ENCODE measurements at places on chromosomes 3 and 15. TPM values are rescaled to one million over a fixed set of nuclear protein-coding genes. Genes with fewer than 3 reads are reported as not detected.
A peak's percentile ranks its signal among the peaks of the same experiment; 100 is the strongest.

- peak; percentile 60 for DNase-seq
Observed at GRCh38 chr3:51706788-51707731, at the start of gene GRM2. Gene GRM2 (plus strand): TSS chr3:51707068. CDS start chr3:51708984, 1,916 bp downstream.

Gene WNT5A
- 8.1 TPM for total RNA-seq

Gene CYP8B1
- not detected for total RNA-seq

GRCh38 chr3:197424266-197424665 is 125.9 kb upstream of the DLG1 start:
- DNase-seq: no peak

DNA sequence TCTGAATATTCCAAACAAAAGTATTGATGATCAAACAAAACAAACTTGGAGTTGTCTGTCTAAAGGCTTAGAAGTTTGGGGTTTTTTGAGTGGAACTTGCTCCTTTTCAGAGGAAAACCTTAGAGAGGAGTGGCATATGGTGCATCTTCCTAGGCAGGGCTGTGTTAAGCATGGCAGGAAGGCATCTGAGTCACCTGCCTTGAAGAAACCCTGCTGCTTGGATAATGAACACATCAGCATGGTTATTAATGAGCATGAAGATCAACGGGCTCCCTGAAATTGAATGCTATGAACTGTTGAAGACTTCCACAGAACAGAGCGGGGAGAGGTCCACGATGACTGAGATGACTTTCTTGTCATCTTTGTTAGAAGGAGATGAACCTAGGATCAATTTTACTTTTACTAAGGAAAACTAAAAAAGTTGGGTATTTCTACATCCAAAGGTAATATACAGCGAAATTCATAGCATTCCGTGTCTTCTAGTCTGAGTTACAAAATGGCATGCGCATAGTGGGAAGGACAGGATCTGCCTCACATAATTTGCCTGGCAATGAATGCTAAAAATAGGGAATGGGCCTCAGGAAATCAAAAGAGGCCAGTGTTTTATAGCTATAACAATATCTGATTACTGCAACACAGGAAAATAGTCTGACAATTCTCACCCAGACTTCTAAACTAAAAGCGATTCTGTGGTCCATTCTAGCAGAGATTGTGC is 11.6 kb upstream of the TMED3 start:
- no peak for DNase-seq

DNA sequence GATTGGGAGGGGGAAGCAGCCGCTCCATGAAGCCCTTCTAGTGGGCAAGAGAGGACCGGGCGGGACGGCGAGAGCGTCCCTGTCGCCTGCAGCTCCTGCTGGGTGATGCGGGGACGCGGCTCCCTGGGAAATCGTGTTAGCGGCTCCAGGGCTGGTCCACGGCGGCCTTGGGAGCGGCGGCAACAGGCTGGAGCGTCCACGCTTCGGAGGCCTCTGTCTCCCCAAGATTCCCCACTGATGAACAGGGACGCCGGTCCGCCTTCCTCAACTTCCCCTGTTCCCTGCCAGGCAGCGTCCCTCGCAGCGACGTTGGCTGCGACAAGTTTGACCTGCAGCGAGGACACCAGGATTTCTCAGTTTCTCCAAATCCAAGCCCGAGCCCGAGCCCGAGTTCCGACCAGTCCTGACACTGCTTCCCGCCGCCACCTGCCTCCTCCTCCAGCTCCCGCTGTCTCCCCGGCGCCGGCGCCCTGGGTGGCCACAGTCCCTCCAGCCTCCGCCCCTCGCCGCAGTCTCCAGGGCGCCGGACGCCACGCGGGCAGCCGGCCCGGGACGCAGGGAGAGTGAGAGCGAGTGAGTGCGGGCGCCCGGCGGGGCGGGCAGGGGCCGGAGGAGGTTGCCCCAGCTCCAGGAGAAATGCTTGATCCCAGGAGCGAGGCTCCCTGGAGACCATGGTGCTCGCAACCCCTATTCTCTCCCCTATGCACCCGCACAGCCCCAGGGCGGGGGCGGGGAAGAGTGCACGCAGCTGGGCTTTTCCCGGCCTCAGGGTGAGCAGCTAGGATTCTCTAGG is 78.1 kb upstream of the RNF7 start:
- peak; percentile 33 for DNase-seq

DNA sequence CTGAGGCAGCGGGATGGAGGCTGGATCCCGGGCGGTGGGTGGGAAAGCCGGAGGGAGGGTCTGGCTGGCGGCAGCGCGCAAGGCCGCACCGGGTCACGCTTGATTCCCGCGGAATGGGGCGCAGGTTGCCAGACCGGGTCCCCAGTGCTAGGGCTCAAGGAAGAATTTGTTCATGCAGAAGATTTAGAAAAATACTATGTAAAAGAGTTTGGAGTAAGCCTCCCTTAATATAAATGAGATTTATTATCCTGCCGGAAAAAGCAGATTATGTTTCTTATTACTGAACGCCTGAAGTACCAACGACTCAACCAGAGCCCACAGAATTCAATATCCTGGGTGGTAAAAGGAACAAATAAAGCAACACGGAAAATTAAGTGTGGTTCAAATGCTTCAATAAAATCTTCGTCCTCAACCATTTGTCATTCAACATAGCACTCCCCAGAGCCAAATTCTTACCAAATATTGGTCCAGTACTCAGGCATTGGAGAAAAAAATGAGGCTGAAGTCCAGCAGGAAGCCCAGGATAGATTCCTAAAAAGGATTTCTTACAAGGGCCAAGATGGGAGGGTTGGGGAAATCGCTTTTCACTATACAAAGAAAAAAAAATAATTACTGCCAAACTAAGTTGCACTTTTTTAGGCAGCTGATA is 1.2 kb upstream of the ZBTB20 start:
- no peak for DNase-seq

Gene NANOGP8
- total RNA-seq: not detected

Gene RPL4
- 5,951 TPM for total RNA-seq

Gene GPR149
- not detected for total RNA-seq

GRCh38 chr15:101563176-101563796 is 73.8 kb upstream of the PCSK6 start:
- DNase-seq: no peak

DNA sequence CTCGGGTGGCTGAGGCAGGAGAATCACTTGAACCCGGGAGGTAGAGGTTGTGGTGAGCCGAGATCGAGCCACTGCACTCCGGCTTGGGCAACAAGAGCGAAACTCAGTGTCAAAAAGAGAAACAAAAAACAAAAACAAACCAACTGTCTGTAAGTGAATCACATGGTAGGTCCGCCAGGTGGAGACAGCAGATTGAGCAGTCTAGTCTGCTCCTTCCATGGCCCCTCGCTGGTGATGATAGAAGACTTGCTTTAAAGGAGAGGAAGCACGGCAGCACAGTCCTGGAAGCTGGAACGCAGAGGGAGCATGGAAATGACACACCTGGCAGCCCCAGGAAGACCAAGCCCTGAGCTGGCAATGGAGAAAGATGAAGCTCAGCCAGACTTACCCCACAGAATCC is 31.4 kb upstream of the MGLL start:
- DNase-seq: no peak

Gene CNTN3
- not detected for total RNA-seq

Gene KBTBD8
- not detected for total RNA-seq

- no peak for DNase-seq
Observed at GRCh38 chr3:146894406-146894805, 289.3 kb upstream of the PLSCR5 start.

GRCh38 chr3:16498130-16498890 is 15.2 kb downstream of the RFTN1 start:
- no peak for DNase-seq

Gene KCNMB2
- not detected for total RNA-seq

DNA sequence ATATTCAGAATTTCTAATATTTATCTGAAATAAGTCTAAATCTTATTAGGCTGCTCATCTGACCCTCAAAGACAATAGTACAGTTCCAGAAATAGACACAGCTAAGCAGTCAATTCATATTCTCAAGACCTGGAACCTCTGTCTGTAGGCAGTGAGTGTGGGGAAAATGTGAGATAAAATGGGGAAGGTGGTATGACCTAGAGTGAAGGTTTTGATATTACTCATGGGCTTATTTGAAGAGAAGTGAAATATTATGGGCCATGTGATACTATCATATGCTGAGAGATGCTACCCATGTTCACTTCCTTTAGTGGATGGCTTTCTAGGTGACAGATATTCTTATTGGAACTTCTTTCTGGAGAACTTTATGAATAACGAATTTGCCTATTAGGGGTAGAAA is 33.5 kb downstream of the TGFBR2 start:
- no peak for DNase-seq

DNA sequence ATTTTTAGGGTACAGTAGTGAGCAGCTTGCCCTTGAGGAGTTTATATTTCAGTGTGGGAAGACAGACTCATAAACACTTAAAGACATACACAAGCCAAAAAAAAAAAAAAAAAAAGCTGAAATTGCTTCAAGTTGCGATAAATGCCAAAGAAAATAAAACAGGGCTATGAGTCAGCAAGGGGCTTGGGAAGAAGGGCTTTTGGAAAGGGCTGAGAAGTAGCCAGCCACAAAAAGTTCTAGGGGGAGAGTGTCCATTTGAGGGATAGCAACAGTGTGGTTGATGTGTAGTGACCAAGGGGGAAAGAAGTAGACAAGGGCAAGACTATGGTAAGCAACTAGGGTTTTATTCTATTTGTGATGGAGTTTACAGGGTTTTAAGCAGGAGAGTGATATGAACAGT is 185.5 kb downstream of the ADAMTS9 start:
- DNase-seq: no peak

DNA sequence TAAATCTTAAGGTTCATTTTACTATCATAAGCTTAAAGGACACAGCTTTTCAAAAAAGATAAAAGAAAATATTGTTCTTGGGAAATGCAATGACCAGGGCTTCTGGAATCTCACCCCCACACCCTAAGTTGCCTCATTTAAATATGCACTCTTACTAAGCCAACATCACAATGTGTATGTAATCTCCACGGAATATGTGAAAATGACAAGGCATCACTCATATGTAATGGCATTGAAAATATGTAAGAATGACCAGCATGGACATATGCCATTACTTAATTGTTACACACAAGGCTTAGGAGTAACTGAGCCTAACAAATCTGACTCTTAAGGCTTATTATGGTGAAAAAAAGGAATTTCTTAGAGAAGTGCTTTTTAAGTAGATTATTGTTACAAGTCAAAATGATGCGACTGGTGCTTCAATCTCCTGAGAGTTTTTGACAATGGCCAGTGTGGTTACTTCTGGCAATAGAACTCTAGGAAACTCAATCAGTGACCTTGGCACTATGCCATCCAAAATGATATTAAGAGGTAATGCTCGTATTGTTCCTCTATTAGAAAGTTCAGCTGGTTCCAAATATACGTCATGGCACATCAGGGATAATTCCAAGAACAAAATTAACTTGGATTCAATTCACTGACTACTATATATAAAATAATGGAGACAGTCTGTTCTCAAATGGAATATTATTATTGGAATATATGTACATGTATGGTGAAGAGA is 290.0 kb upstream of the PLSCR5 start:
- DNase-seq: no peak

DNA sequence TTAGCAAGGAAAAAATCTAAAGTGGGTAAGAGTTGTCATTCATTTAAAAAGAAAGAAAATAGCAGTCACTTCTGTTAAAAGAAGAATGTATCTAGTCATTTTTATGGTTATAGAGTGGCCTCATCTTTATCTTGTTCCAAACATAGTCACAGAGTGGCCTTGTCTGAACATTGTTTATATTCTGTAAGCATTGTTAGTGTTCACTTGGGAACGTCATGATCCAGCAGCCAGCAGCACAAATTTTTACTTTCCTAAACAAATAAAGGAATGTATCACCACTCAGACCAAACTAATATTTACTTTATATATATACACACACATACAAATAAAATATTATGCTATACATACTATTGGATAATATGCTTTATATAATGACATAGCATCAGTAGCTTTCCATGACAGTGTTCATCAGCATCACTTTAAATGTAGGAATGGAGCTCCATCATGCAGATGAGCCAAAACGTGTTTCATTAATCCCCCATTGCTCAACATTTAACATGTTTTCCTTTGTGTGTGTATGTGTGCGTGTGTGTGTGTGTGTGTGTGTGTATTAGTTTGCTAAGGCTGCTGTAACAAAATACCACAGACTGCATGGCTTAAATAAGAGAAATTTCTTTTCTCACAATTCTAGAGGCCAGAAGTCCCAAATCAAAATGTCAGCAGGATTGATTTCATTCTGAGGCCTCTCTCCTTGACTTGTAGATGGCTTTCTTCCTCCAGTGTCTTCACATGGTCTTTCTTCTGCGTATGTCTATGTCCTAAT is 39.6 kb upstream of the GYG1 start:
- DNase-seq: no peak

DNA sequence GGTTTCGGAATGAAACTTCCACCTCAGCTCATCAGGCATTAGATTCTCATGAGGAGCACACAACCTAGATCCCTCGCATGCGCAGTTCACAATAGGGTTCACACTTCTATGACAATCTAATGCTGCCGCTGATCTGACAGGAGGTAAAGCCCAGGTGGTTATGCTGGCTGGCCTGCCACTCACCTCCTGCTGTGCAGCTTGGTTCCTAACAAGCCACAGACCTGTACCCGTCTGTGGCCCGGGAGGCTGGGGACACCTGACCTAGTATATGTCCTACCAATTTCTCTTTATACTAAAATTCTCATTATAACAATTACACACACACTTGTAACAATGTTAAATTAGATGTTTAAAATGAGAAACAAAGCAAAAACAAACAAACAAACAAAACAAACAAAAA is 172.2 kb downstream of the SLC9A9 start:
- no peak for DNase-seq

- no peak for DNase-seq
Observed at GRCh38 chr15:25186906-25187645, 232.3 kb downstream of the SNRPN start.

Gene TNK2
- 10.7 TPM for total RNA-seq

DNA sequence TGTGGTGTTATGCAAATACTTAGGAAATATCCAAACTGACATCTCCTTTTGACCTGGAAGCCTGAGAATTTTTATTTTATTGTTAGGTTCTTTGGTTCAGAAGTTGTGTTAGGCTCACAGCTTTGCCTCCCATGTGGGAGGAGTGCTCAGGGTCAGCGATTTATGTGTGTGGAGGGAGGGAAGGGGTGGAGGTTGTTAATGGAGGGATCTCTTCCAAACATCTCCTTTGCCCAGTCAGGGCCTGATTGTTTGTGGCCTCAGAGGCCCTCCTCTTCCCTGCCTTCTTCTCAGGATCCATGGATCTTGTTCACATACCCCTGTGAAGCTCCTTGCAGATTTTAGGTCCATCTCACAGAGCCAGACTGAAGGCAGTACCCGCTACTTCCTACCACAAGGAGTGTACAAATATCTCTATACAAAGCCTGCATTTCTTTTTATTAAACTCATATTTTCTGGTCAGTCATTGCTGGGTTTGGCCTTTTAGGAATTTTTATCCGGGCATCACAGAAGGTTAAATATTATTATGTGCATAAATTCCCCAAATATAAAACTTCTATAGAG is 40.3 kb downstream of the BBX start:
- DNase-seq: no peak

Gene CHRFAM7A
- total RNA-seq: 8.6 TPM

Gene LRRC28
- 17.2 TPM for total RNA-seq

- no peak for DNase-seq
Observed at GRCh38 chr3:15272426-15273196, 59.8 kb downstream of the SH3BP5 start.

- no peak for DNase-seq
Observed at GRCh38 chr3:27630885-27631284, 91.2 kb downstream of the EOMES start.

Gene TFG
- total RNA-seq: 75.9 TPM

GRCh38 chr3:68699541-68699940 is 232.8 kb downstream of the TAFA4 start:
- no peak for DNase-seq

- peak; percentile 47 for DNase-seq
Observed at GRCh38 chr15:48250640-48251076, 44.6 kb downstream of the SLC12A1 start.

- DNase-seq: peak; percentile 50
Observed at GRCh38 chr3:150149651-150150051, 179.0 kb upstream of the PFN2 start.

Gene WDR76
- 29.6 TPM for total RNA-seq

Data from Caki2 (cell line).